ENCODE measurements at places on chromosomes 6 and 20. TPM values are rescaled to one million over a fixed set of nuclear protein-coding genes. Genes with fewer than 3 reads are reported as not detected.

The LY6G6F gene
- total RNA-seq: not detected

The C6orf141 gene
- 13.3 TPM for total RNA-seq

The PPARD gene
- total RNA-seq: 4.8 TPM

The SRSF12 gene
- total RNA-seq: 2.0 TPM

The RAET1L gene
- total RNA-seq: 0.35 TPM

The MAP7 gene
- 23.9 TPM for total RNA-seq

The HLA-DPA1 gene
- not detected for total RNA-seq

The OXT gene
- not detected for total RNA-seq

The BEND6 gene
- 0.70 TPM for total RNA-seq

The ADTRP gene
- 0.19 TPM for total RNA-seq

The BNIP5 gene
- total RNA-seq: not detected

The DOK5 gene
- not detected for total RNA-seq

The SYCP2L gene
- 2.2 TPM for total RNA-seq

The CD40 gene
- 4.9 TPM for total RNA-seq

The PACSIN1 gene
- total RNA-seq: 0.05 TPM

The FITM2 gene
- 9.6 TPM for total RNA-seq

The SLC17A4 gene
- total RNA-seq: not detected

The PAX1 gene
- not detected for total RNA-seq

The IL17F gene
- not detected for total RNA-seq

The MMS22L gene
- total RNA-seq: 12.4 TPM

The LY86 gene
- not detected for total RNA-seq

The HMGA1 gene
- 446 TPM for total RNA-seq

The VWA7 gene
- total RNA-seq: 0.72 TPM

The SLCO4A1 gene
- total RNA-seq: 14.1 TPM

The FAM83B gene
- total RNA-seq: not detected

The CLVS2 gene
- 0.25 TPM for total RNA-seq

The MMP24 gene
- total RNA-seq: 22.6 TPM

The OR2B6 gene
- not detected for total RNA-seq

The SLC32A1 gene
- total RNA-seq: not detected

The HMGCLL1 gene
- 0.13 TPM for total RNA-seq

The CUTA gene
- 201 TPM for total RNA-seq

The C20orf144 gene
- not detected for total RNA-seq

The CLIC5 gene
- total RNA-seq: not detected

The HLA-DOA gene
- total RNA-seq: not detected

The ADGRB3 gene
- not detected for total RNA-seq

The MRPS10 gene
- 36.2 TPM for total RNA-seq

The OR2B2 gene
- not detected for total RNA-seq

The PNLDC1 gene
- 0.10 TPM for total RNA-seq

The MEI4 gene
- not detected for total RNA-seq

The POPDC3 gene
- 24.4 TPM for total RNA-seq

The EDN3 gene
- 3.0 TPM for total RNA-seq

The ABHD12 gene
- 149 TPM for total RNA-seq

The RGS17 gene
- 7.4 TPM for total RNA-seq

The STK38 gene
- total RNA-seq: 15.7 TPM

The GPX5 gene
- total RNA-seq: not detected

The GLP1R gene
- total RNA-seq: not detected

The TRIM31 gene
- total RNA-seq: 1.3 TPM

The OSBPL2 gene
- 16.5 TPM for total RNA-seq

The VSX1 gene
- total RNA-seq: 0.79 TPM

The IL17A gene
- not detected for total RNA-seq

The ELOVL2 gene
- total RNA-seq: 5.9 TPM

The CASS4 gene
- total RNA-seq: not detected

The SYCP2 gene
- 0.62 TPM for total RNA-seq

The VARS2 gene
- total RNA-seq: 11.3 TPM

The ARG1 gene
- total RNA-seq: not detected

The ADAM33 gene
- total RNA-seq: 0.05 TPM

The PGC gene
- not detected for total RNA-seq
